ENCODE measurements at places on chromosomes 3 and 15.

GRCh38 chr3:15495461-15496340 lies 25.8 kb downstream of the COLQ start:
- no peak for DNase-seq

- no peak for DNase-seq
These were observed 5.1 kb downstream of the DUOX1 start for GRCh38 chr15:45134682-45135604.

DNA sequence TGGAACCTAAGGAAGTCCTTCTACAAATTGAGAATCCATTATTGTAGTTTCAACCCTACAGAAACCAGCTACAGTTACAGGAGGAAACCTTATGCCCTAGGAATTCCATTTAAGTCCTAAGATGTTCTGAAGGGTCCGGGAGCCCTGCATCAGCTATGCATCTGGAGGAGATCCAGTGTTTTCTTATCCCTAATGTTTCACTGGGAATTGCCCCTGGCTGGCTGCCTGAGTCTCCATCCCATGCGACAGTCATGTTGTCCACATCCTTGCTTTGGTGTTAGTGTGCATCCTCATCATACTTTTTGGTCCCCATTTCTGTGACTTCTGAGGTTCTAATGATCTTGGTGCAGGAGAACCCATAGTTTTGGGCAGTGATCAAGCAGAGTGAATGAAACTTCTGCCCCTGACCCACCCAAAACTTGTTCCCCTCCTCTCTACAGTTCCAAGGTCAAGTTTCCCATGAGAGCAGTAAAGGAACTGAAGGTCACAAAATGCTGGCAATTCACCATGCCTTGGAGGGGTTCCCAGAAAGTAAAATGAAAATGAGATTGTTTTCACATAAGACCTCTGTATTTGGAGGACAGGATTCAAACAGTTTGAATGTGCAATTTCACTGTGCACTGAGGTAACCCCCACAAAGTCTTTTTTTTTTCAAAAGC lies 121.9 kb upstream of the PHLDB2 start:
- no peak for DNase-seq

GRCh38 chr3:40167958-40168357 lies 141.5 kb upstream of the EIF1B start:
- DNase-seq: no peak

DNA sequence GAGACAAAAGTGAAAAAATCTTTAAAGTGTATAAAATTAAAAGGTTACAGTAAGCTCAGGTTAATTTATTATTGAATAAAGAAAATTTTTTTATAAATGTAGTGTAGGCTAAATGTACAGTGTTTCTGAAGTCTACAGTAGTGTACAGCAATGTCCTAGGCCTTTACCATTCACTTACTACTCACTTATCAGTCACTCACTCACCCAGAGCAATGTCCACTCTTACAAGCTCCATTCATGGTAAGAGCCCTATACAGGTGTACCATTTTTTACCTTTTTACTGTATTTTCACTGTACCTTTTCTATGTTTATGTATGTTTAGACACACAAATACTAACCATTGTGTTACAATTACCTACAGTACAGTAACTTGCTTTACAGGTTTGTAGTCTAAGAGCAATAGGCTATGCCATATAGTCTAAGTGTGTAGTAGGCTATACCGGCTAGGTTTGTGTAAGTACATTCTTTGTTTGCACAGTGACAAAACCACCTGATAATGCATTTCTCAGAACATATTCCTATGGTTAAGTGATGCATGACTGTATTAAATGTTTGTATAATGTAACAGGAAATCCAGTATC lies 38.1 kb upstream of the NECTIN3 start:
- no peak for DNase-seq

DNA sequence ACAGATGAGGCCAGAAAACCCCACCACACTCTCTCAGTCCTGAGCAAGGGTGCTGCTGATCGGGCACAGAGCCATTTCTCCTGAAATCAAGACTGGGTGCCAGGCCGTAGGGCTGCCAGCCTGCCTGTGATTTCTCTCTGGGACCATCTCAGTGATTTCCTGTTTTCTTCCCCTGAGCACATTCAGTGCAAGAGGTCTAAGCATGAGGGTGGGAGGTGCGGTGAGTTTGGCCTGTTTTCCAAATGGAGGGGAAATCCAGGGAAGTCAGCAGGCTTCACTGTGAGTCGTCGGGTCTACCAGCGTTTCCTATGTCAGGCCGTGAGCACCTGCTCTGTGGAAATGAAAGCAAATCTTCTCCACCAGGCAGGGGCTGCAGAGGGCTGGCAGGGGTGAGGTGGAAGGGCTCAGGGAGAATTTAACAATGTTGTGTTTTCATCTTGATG lies 82.3 kb downstream of the ST6GAL1 start:
- DNase-seq: no peak

- no peak for DNase-seq
These were observed 164.6 kb downstream of the DPH6 start for GRCh38 chr15:35381328-35381727.

DNA sequence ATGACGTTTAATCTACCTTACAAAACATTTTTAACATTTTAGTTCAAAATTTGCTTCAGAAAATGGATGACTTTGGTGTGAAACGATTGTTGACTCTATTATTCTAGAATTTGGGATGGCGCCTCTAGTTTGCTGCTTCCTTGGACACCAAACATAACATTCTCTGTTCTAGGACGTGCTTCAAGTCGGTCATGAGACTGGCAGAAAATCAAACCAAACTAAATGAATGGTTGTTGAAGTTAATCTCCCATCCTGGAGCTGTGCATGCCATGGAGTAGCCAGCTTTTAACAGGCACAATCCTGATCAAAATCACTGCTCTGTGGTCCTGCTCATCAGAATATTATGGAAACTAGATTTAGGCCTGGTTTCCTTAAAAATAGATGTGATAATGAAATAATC lies 9.6 kb upstream of the LRRFIP2 start:
- no peak for DNase-seq

DNA sequence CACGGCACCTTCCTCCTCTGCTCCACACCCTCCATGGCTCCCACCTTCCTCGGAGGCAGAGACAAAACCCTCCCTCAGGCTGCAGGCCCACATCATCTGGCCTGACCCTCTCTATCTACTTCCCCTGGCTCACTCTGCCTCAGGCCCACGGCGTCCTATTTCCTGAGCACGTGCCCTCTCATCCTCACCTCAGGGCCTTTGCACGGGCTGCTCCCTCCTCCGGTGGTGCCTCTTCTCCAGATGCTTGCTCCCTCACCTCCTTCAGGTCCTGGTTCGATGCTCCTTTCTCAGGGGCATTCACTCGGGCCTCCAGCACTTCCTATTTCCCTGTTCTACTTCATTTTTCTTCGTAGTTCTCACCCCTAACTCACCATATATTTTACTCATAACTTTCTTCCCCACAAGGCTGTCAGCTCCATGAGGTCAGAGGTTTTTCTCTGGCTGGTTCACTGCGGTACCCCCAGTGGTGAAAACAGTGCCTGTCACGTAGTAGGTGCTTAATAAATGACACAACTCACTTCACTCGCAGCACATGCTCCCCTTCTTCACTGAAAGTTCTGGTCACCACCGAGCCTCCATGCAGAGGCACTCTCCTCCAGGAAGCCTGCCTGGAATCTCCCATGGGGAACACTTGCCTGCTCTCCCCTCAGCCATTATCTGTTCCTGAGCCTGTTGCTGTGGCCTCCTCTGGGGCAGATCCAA lies 130.7 kb downstream of the WNT7A start:
- no peak for DNase-seq

- DNase-seq: no peak
These were observed 54.9 kb upstream of the MYRIP start for GRCh38 chr3:39754549-39754948.

DNA sequence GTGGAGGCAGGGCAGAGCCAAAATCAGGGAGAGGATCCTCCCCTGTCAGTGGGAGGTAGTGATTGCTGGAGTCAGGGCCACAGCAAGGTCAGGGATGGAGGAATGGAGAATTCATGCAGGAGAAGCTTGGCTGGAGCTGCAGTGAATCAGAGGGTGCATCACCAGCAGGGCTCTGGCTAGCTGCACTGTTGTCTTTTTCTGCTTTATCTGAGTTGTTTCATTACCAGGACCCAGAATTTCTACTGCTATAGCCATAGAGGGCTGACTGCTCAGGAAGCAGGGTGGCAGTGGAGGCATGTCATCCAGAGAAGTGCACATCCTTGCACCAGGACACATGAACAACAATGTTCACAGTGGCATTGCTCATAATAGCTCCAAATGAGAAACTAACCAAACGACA lies 113.5 kb upstream of the GALNT15 start:
- no peak for DNase-seq

GRCh38 chr15:37638691-37639090 lies 295.7 kb upstream of the TMCO5A start:
- DNase-seq: no peak
